Activated CD8-positive, alpha-beta T cell treated with anti-CD3 and anti-CD28 coated beads for 36 hours (primary cell): ENCODE measurements at places on chromosomes 1 and 21. TPM values are rescaled to one million over a fixed set of nuclear protein-coding genes. Genes with fewer than 3 reads are reported as not detected.
A peak's percentile ranks its signal among the peaks of the same experiment; 100 is the strongest.

DNA sequence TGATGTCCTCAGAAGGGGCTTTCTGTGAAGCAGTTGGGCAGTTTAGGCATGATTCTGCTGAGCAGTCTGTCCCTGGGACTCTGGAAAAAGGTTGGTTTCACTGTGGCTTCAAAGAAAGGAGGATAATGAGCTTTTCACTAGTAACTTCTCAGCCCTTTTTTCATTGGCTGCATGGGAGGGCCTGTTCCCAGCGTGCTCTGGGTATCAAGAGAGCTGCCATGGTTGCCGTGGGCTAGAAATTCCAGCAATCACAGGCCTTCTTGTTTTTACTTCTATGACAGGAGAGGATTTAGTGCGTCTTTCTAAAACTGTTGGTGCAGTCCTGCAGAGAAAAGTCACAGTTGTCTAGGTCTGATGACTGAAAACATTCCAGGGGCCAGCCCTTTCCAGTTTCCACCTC is 7.2 kb downstream of the SZRD1 start:
- H3K4me1 ChIP-seq, result peaks cover 74% of the 10 kb centered on the region
- peaks cover 35% of the 10 kb centered on the region for H3K36me3 ChIP-seq
- H3K27ac ChIP-seq, result peak overlapping the region; percentile 83
- H3K4me3 ChIP-seq, result no peak overlapping the region
- no peaks in the 10 kb centered on the region for H3K27me3 ChIP-seq
- DNase-seq, result no peak

- peak overlapping the region; percentile 7 for H3K4me3 ChIP-seq
- peak overlapping the region; percentile 81 for H3K27ac ChIP-seq
- peak; percentile 75 for DNase-seq
Measured at GRCh38 chr1:185338719-185339622, 21.9 kb upstream of the IVNS1ABP start.

GRCh38 chr1:27418326-27419185 is 26.1 kb downstream of the GPR3 start:
- H3K27me3 ChIP-seq, result no peaks in the 10 kb centered on the region
- peaks cover 47% of the 10 kb centered on the region for H3K4me1 ChIP-seq
- H3K36me3 ChIP-seq, result peaks cover 40% of the 10 kb centered on the region
- H3K27ac ChIP-seq, result peak overlapping the region; percentile 93
- peak; percentile 78 for DNase-seq

Gene C8A
- total RNA-seq, result not detected

Gene SGIP1
- not detected for total RNA-seq

DNA sequence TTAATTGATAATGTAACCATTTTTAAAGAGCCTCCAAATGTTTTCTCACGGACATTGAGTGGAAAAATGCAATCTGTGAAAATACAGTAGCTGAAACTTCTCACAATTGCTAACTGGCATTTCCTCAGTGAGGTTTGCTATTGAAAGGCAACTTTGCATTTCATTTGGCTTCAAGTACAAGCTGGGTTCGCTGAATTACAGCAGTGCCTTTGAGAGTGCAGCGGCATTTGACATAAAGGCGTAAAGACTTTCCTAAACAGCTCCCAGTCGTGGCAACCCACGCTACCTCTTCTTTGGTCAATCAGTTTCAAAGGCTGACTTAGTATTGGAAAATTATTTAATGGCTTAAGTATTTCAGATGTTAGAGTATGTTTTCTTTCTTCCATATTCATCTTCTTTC is 39.3 kb upstream of the ZBTB18 start:
- H3K27me3 ChIP-seq, result no peaks in the 10 kb centered on the region
- no peaks in the 10 kb centered on the region for H3K36me3 ChIP-seq
- H3K4me3 ChIP-seq, result no peak overlapping the region
- no peak overlapping the region for H3K27ac ChIP-seq

DNA sequence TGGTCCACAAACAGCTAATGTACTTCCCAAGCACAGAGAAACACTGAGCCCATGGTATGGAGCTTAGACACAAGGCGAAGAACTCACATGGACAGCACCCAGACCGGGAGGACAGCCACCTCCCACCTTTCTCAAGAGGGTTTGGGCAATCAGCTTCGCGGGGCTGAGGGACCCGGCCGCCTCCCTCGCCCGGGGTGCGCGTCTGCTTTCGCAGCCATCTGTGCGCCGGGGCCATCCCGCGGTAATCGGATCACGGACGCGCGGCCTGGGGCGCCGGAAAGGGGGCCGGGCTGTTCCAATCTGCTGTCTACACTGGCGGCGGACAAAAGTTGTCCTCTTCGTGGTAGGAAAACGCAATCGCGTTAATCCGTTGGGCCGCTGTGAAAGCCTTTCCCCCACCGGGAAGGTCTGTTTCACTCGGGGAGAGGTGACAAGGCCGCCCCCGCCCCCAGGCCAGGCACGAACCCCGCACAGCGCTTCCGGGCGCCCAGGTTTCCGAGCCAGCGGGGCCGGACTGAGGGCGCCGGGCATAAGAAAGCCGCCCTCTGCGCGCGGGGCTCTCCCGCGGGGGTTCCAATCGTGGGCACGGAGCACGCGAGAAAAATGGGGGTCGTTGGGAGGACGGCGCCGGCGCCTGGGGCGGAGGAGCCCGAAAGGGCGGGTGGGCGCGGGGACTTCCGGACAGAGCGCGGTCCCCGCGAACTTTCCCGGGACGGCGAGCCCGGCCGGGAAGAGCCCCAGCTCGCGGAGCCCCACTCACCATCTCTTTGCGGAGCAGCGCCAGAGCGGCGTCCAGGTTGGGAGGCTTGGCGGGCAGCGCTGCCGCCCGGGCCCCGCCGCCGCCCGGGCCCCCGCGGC is 664 bp downstream of the FAM89A start:
- peaks cover 32% of the 10 kb centered on the region for H3K4me1 ChIP-seq
- peak; percentile 58 for DNase-seq
- H3K4me3 ChIP-seq, result peak overlapping the region; percentile 79
- peak overlapping the region; percentile 30 for H3K27ac ChIP-seq

GRCh38 chr1:245046769-245047168 is 108.0 kb upstream of the KIF26B start:
- no peak overlapping the region for H3K27ac ChIP-seq
- DNase-seq, result no peak
- H3K36me3 ChIP-seq, result no peaks in the 10 kb centered on the region
- peaks cover 7% of the 10 kb centered on the region for H3K4me1 ChIP-seq

Gene POU3F1
- total RNA-seq, result not detected

- peaks cover 6% of the 10 kb centered on the region for H3K4me1 ChIP-seq
- H3K4me3 ChIP-seq, result no peak overlapping the region
- no peaks in the 10 kb centered on the region for H3K36me3 ChIP-seq
- no peak overlapping the region for H3K27ac ChIP-seq
- H3K27me3 ChIP-seq, result peaks cover 7% of the 10 kb centered on the region
Measured at GRCh38 chr1:213622365-213623063, 365.3 kb upstream of the PROX1 start.

Gene LCE2C
- total RNA-seq, result not detected

Gene TCHHL1
- total RNA-seq, result not detected

- H3K4me1 ChIP-seq, result no peaks in the 10 kb centered on the region
- H3K4me3 ChIP-seq, result no peak overlapping the region
Measured at GRCh38 chr1:115753361-115753760, 15.2 kb downstream of the CASQ2 start.

Gene HUNK
- total RNA-seq, result 0.27 TPM

DNA sequence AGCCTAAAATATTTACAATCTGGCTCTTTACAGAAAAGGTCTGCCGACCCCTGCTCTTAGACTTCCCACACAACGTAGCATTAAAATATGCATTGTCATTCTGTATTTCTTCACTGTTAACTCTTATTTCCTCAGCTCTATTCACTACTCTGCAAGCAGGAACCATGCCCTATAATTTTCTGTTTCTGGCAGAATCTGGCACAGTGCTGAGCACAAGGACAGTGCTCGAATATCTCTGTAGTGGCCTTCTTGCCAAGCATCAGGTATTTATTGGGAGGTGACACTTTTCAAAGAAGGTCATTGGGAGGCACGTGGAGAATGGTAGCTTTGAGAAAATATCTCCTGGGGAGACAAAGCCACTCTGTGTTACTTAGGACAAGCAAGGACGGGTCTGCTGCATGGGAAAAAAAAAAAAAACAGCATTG is 77.9 kb downstream of the PSMG1 start:
- H3K27ac ChIP-seq, result no peak overlapping the region
- no peaks in the 10 kb centered on the region for H3K27me3 ChIP-seq
- DNase-seq, result no peak

Gene SUSD4
- total RNA-seq, result 0.43 TPM

GRCh38 chr21:45363921-45364467 is 41.0 kb upstream of the COL18A1 start:
- H3K27ac ChIP-seq, result no peak overlapping the region
- H3K4me1 ChIP-seq, result peaks cover 7% of the 10 kb centered on the region
- DNase-seq, result peak; percentile 68
- H3K4me3 ChIP-seq, result no peak overlapping the region
- no peaks in the 10 kb centered on the region for H3K36me3 ChIP-seq
- peaks cover 3% of the 10 kb centered on the region for H3K27me3 ChIP-seq

DNA sequence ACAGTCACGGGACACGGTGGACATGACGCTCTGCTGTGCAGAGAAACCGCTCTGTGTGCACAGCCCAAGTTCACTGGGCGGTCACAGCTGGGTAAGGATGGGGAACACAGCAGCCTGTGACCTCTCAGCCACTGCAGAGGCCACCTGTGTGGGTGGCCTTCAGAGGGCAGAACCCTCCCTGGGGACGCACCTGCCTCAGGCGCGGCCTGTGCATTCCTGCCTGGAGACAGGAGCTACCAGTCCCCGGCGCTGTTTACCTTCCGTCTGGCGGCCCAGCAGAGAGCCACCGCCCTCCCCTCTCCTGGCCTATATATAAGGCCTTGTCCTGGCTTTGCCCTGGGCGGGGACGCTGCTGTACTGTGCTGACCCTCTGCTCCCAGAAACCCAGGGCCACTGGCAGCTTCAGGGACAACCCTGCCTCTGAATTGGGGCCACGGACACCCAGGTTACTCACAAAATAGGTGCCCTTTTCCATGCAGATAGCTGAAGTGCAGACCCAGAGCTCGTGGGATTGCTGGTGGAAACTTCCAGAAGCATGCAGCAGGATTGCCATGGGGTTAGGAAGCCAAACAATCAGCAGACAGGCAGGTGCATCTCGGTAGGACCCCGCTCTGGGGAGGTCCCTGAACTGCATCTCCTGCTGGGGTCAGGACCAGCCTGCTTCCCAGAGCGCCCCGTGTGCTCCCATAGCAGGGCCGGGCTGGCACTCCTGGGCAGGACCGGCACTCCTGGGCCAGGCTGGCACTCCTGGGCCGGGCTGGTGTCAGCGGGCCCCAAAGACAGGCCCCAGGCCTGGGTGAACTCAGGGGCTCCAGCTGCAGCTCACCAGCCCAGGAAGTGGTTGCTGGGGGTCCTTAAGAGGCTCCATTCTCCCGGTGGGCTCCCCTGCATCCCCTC is 83.6 kb downstream of the SIK1 start:
- H3K27ac ChIP-seq, result no peak overlapping the region
- H3K36me3 ChIP-seq, result no peaks in the 10 kb centered on the region
- no peak for DNase-seq
- H3K4me1 ChIP-seq, result peaks cover 3% of the 10 kb centered on the region

Gene TNFRSF4
- 142 TPM for total RNA-seq

- DNase-seq, result no peak
- no peak overlapping the region for H3K27ac ChIP-seq
- peaks cover 13% of the 10 kb centered on the region for H3K27me3 ChIP-seq
- H3K4me1 ChIP-seq, result no peaks in the 10 kb centered on the region
Measured at GRCh38 chr1:13593511-13594131, 10.0 kb downstream of the PDPN start.

DNA sequence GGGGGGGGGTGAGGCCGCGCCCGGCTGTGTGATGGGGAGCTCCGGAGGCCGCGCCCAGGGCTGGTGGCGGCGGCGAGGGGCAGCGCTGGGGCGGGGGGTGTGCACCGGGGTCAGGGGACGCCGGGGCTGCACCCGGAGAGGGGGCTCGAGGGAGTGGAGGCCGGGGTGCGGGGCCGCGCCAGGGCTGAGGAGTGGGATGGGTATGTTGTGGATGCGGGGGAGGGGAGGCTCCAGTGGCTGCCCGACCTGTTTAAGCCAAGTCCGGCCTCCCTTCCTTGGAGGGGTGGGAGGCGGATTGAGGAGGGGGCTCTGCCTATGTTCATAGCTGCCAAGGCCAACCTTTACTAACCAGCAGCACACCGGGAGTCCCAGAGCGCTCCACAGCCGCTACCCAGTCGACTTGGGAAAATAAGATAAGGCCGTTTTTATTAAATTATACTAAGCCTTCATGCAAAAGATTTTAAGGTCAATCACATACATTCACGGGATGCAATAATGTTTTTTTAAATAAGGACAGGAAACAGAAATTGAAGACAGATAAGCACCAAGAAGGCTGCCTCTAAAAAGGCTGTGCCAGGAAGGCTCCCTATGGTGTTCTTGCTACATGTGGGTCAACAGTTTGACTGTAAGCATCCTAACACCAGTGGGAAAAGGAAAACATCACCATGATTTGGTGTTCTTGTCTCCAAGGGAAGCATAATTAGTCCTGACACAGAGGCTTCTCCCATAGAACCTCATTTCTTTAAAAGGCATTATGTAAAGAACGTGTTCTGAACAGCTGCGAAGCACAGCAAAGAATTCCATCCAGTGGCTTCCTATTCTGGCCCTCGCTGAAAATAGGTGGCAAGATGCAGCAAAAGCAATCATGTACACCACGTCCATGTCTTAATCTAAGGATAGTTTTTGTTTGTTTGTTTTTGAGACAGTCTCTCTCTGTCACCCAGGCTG is 626 bp upstream of the HLCS start:
- H3K36me3 ChIP-seq, result peaks cover 2% of the 10 kb centered on the region
- no peak for DNase-seq
- H3K4me3 ChIP-seq, result peak overlapping the region; percentile 69
- no peaks in the 10 kb centered on the region for H3K27me3 ChIP-seq

- H3K27me3 ChIP-seq, result peaks cover 2% of the 10 kb centered on the region
- H3K27ac ChIP-seq, result peak overlapping the region; percentile 91
- no peak for DNase-seq
Measured at GRCh38 chr1:42956739-42957138, 1.9 kb downstream of the SLC2A1 start.

- H3K4me3 ChIP-seq, result no peak overlapping the region
- no peak for DNase-seq
- no peaks in the 10 kb centered on the region for H3K4me1 ChIP-seq
- no peaks in the 10 kb centered on the region for H3K27me3 ChIP-seq
Measured at GRCh38 chr1:67493148-67493547, 62.9 kb upstream of the SERBP1 start.

Gene TNFAIP8L2
- total RNA-seq, result 17.5 TPM

GRCh38 chr1:32539584-32540571 is 651 bp downstream of the ZBTB8A start:
- no peak for DNase-seq
- H3K27ac ChIP-seq, result no peak overlapping the region
- peak overlapping the region; percentile 75 for H3K4me3 ChIP-seq
- H3K36me3 ChIP-seq, result no peaks in the 10 kb centered on the region

DNA sequence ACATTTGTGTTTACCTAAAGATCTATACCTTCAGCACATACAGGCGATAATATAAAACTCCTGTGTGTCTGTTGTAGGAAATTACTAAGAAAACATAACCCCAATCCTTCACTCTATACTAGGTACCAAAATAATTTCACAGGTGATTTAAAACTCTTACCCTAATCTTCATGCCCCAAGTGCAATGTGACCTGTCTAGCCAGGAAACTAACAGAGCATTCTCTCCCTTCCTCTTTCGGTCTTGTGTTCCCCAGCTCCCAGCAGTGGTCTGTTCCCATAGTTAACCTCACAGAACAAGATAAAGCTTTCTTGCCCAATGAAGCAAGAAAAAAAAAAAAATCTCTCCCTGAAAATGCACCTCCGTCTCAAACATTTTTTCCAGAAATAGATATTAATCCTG is 493.5 kb downstream of the DPYD start:
- H3K4me1 ChIP-seq, result peaks cover 5% of the 10 kb centered on the region
- DNase-seq, result no peak
- no peaks in the 10 kb centered on the region for H3K36me3 ChIP-seq
- no peak overlapping the region for H3K4me3 ChIP-seq
